ENCODE measurements at places on chromosomes 6 and 20.

- DNase-seq: no peak
Measured at GRCh38 chr6:32589596-32590449, at the start of gene HLA-DRB1. Gene HLA-DRB1, minus strand, starts transcription at chr6:32589848. Its CDS starts 106 bp downstream, at chr6:32589742.

GRCh38 chr6:12392490-12392889, 102.3 kb downstream of the EDN1 start:
- no peak for DNase-seq

DNA sequence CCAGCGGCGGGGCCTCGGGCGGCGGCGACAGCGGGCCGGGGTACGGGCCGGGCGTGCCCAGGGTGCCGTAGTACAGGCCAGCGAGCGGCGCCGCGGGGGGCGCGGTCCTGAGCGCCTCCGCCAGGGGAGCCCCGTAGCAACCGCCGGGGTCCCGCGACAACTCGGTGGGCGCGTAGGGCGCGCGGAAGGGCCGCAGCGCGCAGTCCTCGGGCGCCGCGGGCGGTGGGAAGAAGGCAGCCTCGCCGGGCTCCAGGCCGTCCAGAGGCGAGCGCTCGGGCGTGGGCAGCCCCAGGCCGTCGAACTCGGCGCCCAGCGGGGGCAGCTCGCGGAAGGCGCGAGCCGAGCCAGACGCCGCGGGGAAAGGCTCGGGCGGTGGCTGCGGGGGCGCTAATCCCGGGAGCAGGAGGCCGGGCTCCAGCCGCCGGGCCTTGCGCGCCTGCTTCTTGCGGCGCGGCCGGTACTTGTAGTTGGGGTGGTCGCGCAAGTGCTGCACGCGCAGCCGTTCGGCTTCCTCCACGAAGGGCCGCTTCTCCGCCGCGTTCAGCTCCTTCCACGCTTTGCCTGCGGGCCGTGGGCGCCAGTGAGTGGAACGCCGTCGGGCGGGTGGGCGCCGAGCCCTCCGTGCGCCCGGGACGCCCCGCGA, 916 bp downstream of the SOX18 start:
- DNase-seq: no peak

- DNase-seq: no peak
Measured at GRCh38 chr6:144334150-144334708, 49.1 kb downstream of the UTRN start.

DNA sequence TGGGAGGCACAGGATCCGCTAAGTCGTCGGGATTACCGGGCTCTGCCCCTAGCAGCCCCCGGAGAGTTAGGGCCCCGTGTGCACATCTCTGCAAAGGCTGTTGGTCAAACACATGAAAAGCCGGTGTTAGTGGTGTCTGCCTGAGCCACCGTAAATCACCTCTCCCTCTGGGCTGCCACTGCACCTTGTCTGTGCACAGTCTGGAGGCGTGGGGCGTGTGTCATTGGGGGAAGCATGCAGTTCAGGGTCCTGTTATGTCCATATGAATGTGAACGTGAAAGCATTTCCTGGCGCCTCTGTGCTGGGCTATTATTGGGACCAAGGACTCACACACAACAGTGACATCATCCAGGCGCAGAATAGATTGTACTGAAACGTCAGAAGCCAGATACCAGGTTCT, 305.6 kb downstream of the NRN1 start:
- DNase-seq: no peak

DNA sequence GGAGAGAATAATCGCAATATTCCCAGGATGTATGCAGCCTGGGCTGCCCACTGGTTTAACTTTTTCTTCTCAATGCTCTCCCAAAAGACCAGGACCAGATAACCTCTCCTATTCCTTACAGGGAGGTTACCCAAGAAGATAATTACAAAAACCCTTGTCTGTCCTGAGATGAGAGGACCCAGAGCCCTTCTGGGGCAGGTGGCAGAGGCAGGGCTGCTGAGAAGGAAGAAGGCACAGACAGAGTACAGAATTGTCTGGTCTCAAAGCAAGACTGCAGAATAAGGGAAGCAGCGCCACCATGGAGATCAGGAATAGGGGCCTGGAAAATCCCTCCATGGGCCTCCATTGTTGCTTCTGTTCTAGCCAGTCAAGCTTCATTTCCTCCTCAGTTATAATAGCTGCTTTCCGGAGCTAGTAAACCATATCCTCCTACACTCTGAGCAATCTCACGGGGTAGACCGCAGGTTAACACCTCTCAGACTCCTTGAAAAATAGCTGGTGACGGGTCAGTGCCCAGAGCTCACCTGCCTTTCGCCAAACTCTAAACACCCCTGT, 463 bp upstream of the HLA-DMB start:
- no peak for DNase-seq

DNA sequence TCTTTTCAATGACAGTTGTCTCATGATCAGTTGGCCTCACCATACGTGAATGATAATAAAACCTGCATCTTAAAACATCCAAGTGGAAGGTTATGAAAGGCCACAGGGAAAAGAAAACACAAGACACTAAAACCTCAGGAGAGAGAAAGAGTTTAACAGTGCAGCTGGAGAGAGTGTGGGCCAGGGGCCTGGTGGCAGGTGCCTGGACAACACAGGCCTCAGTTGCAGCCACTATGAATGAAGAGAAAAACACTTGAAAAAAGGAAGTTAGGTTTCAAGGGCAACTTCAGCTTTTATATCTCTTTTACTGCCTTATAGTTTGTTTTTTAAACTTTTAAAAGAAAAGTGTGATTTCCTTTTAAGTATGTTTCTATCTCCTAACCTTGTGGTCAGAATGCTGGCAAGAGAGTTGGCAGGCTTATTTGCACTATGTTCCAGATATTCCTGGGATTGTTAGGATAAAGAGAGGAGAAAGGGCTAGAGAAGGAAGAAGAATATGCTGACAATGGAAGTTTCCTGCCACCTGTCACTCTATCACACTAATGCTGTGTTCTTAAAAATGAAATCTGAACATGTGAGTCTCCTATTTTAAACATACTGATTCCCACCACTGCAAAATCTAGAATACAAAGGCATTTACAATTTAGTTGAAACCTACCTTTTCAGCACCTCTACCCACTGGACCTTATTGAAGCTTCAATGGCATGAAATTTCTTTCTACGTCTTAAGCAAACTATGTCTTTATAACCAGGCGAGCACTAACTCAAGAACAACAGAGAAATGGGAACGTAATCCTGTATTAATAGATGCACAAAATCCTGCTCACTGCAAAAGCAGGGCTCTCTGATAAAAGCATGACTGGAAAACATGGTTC, 222.4 kb downstream of the CD83 start:
- no peak for DNase-seq

GRCh38 chr20:17883592-17884306, 84.8 kb downstream of the SNX5 start:
- DNase-seq: no peak

DNA sequence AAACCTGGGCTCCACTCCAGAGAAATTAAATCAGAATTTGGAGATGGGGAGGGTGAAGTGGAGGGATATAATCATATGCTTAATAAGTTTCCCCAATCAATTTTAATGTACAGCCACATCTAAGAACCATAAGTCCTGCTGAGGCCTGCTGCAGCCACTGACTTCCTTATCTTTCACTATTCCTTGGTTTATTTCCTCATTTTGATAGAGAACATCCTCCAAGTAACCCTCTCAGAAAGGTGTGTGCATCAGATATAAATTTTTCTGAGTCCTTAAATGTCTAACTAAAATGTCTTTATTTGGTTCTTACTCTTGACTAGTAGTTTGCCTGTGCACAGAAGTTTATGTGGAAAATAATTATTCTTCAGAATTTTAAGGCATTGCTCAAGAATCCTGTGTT, 23.7 kb upstream of the SIRT5 start:
- no peak for DNase-seq

GRCh38 chr6:49497304-49497703, 2.4 kb upstream of the GLYATL3 start:
- no peak for DNase-seq

DNA sequence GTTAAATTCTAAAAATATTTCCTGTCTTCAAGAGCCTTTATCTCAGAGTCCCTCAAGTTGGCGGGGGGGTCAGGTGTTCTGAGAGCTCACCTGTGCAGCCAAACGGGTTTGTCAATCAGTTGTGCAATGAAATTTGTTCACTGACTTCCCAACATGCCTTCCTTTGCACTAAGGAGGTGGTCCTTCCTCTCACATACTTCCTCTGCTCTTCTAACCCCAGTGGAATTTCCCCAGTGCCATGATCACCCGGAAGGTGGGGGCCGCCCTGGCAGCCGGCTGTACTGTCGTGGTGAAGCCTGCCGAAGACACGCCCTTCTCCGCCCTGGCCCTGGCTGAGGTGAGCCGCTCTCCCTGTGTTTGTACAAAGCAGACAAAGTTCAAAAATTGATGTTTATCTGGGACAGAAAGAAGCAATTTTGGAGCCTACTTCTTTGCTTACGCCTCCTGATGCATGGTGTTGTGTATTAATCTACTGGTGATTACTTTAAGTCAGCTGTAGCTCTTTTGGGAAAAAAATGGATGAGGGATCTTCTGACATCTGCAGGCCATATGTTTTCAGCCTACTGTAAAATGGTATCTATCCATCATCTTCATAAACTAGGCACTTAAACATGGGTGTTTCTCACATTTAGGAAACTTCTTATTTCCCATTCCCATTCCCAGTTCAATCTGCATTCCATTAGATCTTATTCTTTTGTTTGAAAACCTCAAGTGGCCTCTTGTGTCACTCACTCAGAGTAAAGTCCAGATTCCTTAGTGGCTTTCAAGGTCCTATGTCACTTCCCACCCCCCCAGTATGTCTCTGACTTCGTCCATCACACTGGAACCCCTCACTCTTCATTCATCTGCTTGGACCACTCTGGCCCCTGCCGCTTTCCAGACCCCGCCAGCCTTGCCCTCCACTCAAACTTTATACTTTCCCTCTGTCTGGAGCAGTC, 10.1 kb downstream of the ALDH5A1 start:
- no peak for DNase-seq

- no peak for DNase-seq
Measured at GRCh38 chr6:83878902-83879644, 19.6 kb downstream of the CYB5R4 start.

DNA sequence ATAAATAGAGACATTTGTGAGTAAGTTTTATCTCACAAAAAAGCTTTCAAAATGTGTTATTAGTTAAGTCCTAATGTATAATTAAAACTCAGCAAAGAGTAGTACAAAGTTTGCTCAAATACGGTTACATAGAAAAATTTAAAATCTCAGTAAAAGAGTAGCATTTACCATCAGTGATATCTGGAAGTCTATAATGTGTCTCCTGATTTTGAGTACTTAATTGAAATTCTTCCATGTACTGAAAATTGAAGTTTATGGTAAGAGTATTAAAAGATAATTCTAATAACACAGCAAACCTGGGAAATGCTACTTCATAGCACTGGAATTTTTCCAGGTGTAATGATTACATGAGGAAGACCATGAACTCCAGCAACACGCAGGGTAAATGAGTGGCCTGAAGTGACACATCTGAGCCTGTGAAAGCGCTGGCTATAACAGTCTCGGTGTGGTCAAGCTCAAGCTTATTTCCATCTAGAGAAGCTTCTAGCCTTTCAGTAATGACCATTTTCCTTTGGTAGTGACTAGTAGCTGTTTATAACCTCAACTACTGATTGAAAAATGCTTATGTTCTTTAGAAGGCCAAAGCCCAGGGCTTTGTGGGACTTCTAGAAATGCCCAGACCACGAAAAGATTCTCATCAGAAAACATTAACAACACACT, 203.2 kb downstream of the ISM1 start:
- DNase-seq: no peak
